ENCODE measurements at places on chromosomes 3 and 15. TPM values are rescaled to one million over a fixed set of nuclear protein-coding genes. Genes with fewer than 3 reads are reported as not detected.

THAP10 gene
- total RNA-seq, result 1.2 TPM

CHRNA3 gene
- total RNA-seq, result not detected

MRPS11 gene
- 25.4 TPM for total RNA-seq

UPK1B gene
- total RNA-seq, result 0.20 TPM

CPLX3 gene
- total RNA-seq, result not detected

CCNL1 gene
- total RNA-seq, result 153 TPM

TMEM212 gene
- total RNA-seq, result not detected

GNAT1 gene
- not detected for total RNA-seq

ADIPOQ gene
- not detected for total RNA-seq

PLA2G4E gene
- total RNA-seq, result not detected

- no peaks in the 10 kb centered on the region for H3K4me1 ChIP-seq
Measured at GRCh38 chr3:29525254-29525881, 244.5 kb downstream of the RBMS3 start.

- H3K4me1 ChIP-seq, result no peaks in the 10 kb centered on the region
- no peak for DNase-seq
- H3K27me3 ChIP-seq, result no peaks in the 10 kb centered on the region
- H3K36me3 ChIP-seq, result no peaks in the 10 kb centered on the region
- H3K4me3 ChIP-seq, result no peak overlapping the region
- no peak overlapping the region for H3K27ac ChIP-seq
Measured at GRCh38 chr3:108486338-108486737, 24.1 kb downstream of the MYH15 start.

GRCh38 chr3:54859184-54859583 is 68.7 kb downstream of the LRTM1 start:
- no peaks in the 10 kb centered on the region for H3K4me1 ChIP-seq
- no peak overlapping the region for H3K27ac ChIP-seq
- no peak overlapping the region for H3K4me3 ChIP-seq
- no peaks in the 10 kb centered on the region for H3K27me3 ChIP-seq

DNA sequence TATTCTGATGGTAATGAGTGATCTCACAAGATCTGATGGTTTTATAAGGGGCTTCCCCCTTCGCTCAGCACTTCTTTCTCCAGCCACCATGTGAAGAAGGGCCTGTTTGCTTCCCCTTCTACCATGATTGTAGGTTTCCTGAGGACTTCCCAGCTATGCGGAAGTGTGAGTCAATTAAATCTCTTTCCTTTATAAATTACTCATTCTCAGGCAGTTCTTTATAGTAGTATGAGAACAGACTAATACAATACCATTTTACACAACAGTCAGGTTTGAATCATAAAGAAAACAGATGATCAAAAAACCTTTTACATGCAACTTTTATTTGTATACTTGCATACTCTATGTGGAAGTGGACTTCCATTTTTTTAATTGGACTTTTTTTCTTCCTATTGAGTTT is 46.7 kb upstream of the CBLB start:
- no peak overlapping the region for H3K27ac ChIP-seq
- no peak for DNase-seq
- H3K36me3 ChIP-seq, result no peaks in the 10 kb centered on the region
- no peak overlapping the region for H3K4me3 ChIP-seq
- H3K4me1 ChIP-seq, result no peaks in the 10 kb centered on the region
